NCI-H1417 (cell line): ENCODE measurements at places on chromosomes 1 and 21.

- no peak for DNase-seq
Observed at GRCh38 chr1:59499273-59499942, 202.5 kb downstream of the FGGY start.

DNA sequence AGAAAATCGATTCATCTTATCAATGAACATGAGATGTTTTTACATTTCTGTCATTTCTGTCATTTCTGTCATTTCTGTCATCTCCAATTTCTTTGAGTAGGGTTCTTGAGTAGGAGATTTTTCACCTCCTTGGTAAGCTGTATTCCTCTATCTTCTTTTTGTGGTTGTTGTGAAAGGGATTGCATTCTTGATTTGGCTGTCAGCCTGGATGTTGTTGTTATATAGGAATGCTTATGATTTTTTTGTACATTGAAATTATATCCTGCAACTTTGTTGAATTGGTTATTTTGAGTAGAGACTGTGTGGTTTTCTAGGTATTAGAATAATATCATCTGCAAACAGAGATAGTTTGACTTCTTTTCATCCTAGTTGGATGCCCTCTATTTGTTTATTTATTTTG, 1233.7 kb downstream of the PLA2G4A start:
- no peak for DNase-seq

- DNase-seq = no peak
Observed at GRCh38 chr1:66860529-66860928, 59.5 kb upstream of the INSL5 start.

DNA sequence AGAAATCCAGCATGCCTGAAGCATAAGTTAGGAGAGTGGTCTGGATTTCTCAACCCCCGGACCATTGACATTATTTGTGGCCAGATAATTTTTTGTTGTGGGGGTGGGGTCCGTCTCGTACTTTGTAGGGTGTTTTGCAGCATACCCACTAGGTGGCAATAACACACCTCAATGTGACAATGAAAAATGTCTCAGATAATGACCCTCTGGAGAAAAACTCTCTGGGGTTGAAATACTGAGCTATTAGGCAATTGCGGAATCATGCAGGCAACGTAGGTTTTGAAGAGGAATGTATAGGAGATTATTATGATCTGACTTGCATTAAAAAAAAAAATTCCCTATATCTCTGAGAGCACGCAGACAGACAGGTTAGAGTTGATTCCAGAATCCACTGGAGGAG, 25.3 kb upstream of the RRP15 start:
- DNase-seq = no peak

GRCh38 chr1:161265305-161265704, 6.8 kb downstream of the PCP4L1 start:
- no peak for DNase-seq

GRCh38 chr1:229047840-229048620, 222.9 kb upstream of the RAB4A start:
- no peak for DNase-seq
